Spleen (tissue), 13 donors: ENCODE measurements at places on chromosomes 1 and 21. TPM values are rescaled to one million over a fixed set of nuclear protein-coding genes. Genes with fewer than 3 reads are reported as not detected.
A peak's percentile ranks its signal among the peaks of the same experiment; 100 is the strongest.

The VANGL2 gene
- 1.7 TPM for total RNA-seq

The TLCD4 gene
- 12.5 TPM for total RNA-seq

The L1TD1 gene
- 1.4 TPM for total RNA-seq

The MOB3C gene
- total RNA-seq: 20.6 TPM

The NOS1AP gene
- 0.23 TPM for total RNA-seq

The LRP8 gene
- 14.4 TPM for total RNA-seq

The CELA2B gene
- not detected for total RNA-seq

The ALX3 gene
- total RNA-seq: not detected

The CD1B gene
- not detected for total RNA-seq

GRCh38 chr21:44984792-44985440 is 45.1 kb downstream of the SLX9 start:
- DNase-seq: peak; percentile 81

DNA sequence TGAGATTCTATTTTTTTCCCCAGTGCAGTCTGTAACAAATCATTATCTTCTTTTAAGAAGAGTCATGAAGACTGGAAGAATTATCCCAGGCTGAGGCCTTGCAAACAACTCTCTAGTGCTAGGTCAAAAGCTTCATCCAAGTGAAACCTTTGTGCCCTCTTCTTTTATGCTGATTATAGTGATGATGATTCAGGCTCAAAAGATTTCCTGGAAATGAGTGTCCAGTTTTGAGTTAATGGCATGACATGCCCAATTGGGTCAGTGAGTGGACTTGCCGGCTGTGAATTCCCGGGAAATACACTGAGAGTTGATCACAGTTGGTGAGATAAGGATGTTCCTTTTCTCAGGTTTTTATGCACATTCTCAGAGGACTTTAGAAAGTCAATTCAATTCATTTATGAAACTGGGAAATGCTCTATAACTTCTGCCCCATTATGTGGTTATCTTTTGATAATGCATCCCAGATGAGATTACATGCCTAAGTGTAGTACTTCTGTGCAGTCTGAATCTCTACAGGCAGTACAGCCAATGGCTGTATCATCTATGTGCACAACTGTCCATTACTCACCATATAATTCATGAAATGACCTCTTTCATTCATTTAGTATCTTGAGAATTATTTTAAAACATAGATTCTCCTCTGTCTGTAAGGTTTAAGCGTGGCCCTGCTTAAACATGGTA is 66.2 kb downstream of the S1PR1 start:
- DNase-seq: no peak

DNA sequence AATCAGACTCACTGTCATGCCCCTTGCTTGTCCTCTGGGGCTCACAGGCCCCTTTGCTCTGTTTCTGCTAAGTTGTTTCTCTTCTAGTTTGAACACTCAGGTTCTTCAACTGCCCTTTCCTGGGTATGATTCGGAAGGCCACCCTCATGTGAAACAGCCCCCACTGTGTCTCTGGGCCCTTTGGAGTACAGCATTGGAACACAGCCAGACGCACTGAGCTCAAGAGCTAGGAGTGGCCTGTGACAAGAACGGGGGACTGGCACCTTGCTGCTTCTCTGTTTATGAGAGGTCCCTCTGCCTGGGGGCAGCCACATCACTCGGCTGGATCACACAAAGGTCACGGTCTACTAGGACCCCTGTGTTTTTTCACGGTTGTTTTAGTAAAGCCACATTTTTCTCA is 114.4 kb upstream of the ZC3H12A start:
- no peak for DNase-seq

DNA sequence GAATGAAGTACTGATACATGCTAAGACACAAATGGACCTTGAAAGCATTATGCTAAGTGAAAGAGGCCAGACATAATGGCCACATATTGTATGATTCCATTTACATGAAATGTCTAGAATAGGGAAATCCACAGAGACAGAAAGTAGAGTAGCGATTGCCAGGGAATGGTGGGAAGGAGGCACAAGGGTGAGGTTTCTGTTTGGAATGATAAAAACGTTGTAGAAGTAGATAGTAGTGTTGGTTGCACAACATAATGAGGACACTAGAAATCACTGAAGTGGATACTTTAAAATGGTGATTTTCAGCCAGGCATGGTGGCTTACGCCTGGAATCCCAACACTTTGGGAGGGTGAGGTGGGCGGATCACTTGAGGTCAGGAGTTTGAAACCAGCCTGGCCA is 97.6 kb upstream of the VANGL1 start:
- DNase-seq: no peak

GRCh38 chr1:12049616-12050015 is 13.5 kb upstream of the TNFRSF8 start:
- DNase-seq: no peak

DNA sequence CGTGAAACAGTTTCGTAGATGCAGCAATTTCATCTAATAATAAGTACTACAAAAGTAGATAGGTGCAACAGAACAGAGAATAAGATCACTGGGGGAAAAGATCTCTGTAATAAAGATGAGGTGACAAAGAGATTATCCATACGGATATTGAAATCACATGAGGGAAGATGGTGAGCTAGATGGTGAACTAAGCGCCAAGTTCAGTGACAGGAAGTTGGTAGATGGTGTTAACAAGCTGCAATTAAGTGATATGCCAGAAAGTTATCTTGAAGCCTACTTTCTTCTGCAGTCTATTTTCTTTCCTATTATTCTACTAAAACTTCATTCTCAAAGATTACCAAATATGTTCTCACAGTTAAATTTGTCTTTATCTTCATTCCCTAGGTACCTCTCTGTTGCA is 7.1 kb downstream of the LRIF1 start:
- DNase-seq: no peak

GRCh38 chr1:24875257-24875656 is 54.8 kb downstream of the RUNX3 start:
- DNase-seq: no peak

DNA sequence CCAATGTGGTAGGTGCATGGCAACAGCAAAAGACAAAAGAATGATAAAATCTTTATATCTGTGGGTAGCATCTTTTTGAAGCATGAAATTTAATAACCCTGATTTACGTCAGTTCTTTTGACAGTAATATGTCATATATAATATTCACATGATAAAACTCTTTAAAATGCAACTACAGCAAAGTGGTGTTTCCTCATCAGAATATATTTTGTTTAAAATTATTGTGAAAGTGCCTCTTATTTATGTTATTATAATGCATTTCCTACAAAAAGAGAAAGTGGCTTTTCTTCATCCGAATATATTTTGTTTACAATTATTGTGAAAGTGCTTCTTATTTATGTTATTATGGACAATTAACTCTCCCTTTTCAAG is 46.9 kb upstream of the EEIG2 start:
- no peak for DNase-seq
